ENCODE measurements at places on chromosomes 13 and 19.

DNA sequence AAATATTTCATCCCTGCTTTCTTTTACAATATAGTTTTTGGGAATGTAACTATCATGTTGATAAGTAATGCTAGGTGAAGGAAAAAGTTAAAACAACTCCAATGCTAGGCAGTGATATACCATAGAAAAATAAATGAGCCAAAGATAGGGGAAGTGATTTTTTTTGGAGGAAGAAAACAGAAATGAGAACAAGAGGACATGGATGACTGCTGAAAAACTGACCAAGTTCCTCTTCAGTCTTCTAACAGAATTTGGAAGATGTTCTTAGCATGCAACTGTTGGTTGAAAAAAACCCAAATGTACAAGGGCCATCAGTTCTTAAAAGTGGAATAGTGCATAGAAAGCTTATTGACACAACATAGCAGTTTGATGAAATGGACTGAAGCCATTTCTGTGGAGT is 262.5 kb upstream of the STARD13 start:
- no peak for DNase-seq

- DNase-seq = no peak
These were observed 33.0 kb downstream of the KCTD4 start for GRCh38 chr13:45167611-45168554.

DNA sequence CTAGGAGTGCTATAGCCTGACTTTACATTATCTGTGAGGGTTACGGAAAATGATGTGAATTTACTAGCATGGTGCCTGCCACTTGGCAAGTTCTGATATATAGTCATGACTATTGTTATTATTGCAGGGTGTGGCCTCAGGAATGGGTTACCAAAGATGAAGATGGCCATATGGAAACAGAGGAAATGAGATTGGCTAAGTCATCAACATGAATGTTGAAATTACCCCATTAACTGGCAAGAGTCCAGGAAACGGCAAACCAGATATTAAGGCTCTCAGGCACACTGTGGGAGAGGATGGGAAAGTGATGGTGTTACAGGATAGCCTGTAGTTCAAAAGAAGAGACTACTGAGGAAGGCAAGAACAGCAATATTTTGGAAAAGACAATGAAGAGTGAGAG is 183.3 kb downstream of the KCNRG start:
- no peak for DNase-seq

DNA sequence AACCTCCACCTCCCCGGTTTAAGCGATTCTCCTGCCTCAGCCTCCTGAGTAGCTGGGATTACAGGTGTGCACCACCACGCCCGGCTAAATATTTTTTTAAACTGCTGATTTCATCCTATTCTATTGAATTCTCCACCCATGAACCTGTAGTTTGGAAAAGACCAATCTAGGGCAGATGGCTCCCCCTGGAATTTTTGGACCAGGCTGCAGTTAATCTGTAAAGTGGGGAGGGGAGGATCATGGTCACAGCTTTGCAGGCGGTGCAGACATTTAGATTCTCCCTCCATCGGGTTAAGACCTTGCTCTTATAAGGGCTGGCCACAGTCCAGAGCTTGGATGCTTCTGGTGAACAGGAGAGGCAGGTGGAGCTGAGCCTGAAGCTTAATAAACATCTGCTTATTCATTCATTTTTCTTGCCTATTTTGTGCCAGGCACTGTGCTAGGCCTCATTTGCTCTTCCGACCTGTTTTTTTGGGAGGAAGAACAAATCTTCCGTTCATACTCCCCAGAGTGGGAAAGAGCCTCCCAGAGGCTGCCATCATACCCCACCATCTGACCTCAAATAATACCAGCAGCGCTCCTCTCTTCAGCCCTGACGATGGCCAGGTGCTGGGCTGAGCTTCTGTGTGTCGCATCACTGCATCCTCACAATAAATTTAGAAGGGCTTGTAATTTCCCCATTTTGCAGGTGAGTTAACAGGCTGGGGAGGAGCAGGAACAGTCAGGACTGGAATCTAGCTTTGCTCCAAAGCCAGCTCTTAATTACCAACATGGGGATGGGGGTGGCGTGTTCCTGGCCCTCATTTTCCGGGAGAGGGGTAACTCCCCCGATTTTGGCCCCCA is 902 bp upstream of the CCDC106 start:
- no peak for DNase-seq

DNA sequence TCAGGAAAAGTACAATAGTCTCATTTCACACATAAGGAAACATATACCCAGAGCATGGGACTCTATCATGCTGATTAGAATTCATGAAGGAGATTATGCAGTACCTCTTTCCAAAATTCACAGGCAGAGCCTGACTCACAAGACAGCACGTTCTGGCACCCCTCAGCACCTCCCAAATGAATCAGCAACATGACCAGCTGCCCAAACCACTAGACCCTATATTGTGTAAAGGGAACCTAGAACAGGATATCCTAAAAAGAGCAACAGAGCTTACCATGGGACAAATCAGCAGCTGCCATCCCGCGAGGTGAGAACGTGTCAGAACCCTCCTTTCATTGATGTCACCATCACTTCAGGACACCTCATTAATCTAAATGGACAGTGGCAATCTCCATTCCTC is 2.5 kb downstream of the ZNF426 start:
- no peak for DNase-seq

DNA sequence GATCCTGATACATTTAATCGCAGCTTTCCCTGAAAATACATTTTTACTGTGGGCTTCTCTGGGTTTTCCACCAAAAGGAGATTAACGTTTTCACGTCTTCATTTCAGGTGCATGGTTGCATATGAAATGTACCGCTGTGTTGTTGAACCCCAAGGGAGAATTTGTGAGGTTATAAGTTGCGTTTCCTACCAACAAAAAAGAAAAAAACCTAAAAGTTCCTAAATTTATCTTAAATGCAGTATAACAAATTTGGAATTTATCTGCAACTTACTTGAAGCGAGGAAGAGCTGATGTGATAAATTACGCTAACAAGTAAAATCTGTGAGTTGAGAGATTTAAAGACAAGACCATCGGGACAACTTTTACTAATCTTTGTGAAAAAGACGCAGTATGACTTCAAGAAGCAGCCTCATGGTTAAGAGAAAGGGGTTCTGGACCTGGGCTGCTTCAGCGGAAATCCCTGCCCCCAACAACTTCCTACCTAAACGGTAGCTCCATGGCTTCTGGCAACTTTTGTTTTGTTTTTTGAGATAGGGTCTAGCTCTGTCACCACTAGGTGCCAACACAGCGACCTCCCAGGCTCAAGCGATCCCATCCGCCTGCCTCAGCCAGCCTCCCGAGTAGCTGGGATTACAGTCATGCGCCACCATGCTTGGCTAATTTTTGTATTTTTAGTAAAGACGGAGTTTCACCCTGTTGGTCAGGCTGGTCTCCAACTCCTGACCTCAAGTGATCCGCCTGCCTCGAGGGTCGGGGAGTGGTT is 958 bp upstream of the OBI1 start:
- DNase-seq = no peak

DNA sequence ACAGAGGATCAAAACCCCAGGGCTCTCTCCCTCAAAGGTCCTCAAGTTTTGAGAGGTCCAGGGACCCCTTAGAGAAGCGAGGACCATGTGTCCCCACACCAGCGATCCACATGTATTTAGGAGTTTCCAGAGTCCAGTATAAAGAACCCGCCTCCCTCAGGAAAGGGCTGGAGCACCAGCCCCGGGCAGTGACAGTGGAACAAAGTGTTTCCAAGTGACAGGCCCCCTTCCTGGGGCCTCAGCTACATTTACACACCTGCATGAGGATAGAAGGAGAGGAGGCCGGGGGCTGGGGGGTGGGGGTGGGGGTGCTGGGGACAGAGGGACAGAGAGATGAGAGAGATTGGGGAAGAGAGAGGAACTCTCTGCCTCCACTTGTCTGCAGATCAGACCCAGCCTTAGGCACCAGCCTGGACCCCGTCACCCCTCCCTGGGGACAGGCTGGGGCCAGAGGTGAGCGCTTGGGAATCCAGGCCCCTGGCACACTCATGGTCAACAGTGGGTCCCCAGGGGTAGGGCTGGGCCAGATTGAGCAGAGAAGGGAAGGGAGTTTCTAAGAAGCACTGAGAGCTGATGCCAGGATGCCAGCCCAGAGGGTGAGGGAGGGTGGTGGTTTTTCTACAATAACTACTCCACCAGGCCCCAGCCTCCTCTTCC is 802 bp downstream of the BCAM start:
- DNase-seq = no peak

- DNase-seq = no peak
These were observed 188.0 kb downstream of the RGCC start for GRCh38 chr13:41645331-41645730.
